Effector CD4-positive, alpha-beta T cell (primary cell): ENCODE measurements at places on chromosomes 2 and 18.

GRCh38 chr2:1430491-1430890, 17.2 kb downstream of the TPO start:
- DNase-seq = no peak

DNA sequence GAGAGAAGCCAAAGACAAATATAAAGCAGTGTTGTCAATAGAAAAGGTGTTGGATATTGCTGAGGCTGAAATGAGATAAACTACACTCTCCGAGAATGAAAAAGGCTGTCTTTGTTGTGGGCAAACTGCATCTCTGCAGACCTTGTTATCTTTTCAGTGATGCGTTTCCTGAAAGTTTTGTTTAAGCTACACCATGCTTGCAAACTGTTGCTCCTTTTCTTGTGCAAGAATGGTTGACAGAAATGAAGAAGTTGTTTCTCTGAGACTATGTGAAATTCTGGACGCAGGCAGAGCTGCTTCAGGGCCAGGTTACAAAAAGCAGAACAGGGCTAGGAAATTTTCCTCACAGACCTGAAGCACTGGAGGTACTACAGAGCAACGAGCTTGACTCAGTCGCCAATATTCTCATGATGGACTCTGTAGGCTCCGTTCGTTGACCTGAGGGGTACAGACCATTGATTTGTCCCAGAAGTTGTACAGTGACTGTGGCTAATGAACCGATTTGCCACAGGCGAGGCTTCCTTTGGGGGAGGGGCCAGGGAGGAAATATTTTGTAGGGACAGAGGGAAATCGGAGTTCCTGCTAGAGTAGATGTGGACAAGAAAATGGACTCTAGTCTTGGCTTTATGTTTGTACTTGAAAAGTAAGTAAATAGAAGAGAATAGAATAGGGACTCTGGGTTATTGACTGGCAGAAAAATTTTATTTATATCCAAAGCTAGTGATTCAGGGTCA, 3.5 kb upstream of the ATL2 start:
- no peak for DNase-seq

DNA sequence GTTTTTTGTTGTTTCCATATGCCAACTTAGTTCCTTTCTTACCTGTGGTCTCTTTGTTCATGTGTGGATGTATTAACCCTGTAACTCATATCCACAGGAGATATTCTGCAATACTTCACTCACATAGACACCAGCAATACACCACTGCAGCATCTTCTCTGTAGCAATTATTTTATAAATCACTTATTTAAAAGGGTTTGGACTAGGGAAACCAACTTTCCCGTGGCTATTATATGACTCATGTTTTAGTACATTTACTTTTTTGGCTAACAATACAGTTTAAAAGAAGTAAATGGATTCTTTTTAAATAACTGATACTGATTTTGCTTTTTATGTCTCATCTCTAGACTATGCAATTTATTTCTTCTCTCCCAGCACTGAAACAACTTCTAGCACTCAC, 488.9 kb downstream of the MBD2 start:
- DNase-seq = no peak

DNA sequence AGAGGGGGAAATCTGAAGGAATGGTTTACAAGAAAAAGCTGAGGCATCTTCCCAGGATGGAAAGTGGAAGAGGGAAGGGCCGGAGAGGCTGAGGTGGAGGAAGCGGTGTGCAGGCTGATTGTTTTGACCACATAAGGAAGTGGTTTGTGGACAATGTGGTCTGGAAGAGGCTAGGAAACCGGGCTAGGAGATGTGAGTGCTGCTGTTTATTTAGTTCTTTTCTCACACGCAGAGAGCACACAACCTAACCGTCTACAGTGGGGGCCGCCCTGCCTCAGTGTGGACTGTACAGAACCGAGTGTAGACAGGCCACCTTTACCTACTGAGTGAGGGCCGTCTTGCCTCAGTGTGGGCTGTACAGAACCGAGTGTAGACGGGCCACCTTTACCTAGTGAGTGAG, 251.7 kb upstream of the PXDN start:
- DNase-seq = no peak

GRCh38 chr2:224688997-224689396, 27.2 kb downstream of the CCDC195 start:
- DNase-seq = no peak

- DNase-seq = peak; percentile 41
Measured at GRCh38 chr2:109213646-109214433, 84.8 kb downstream of the SH3RF3 start.
